ENCODE measurements at places on chromosomes 4 and X.

DNA sequence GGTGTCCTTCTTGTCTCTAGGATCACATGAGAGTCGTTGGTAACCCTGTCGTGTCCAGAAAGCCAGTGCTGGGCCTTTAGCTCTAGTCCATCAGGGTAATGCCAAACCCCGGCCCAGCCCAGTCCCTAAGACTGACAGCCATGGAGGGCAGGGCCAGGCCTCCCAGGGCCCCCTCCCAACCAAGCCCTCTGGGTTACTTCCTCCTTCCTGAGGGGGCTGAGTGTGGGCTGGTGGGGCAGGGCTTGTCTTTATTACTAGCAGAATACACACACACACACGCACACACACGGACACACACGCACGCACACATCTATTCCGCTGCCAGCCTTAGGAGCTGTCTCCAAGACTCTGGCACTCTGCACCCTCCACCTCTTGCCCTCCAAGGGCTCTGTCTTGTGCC lies 35.6 kb upstream of the CDKN2AIP start:
- no peak for DNase-seq

- no peak for DNase-seq
These were observed 111.5 kb downstream of the LARP7 start for GRCh38 chr4:112748352-112748878.

DNA sequence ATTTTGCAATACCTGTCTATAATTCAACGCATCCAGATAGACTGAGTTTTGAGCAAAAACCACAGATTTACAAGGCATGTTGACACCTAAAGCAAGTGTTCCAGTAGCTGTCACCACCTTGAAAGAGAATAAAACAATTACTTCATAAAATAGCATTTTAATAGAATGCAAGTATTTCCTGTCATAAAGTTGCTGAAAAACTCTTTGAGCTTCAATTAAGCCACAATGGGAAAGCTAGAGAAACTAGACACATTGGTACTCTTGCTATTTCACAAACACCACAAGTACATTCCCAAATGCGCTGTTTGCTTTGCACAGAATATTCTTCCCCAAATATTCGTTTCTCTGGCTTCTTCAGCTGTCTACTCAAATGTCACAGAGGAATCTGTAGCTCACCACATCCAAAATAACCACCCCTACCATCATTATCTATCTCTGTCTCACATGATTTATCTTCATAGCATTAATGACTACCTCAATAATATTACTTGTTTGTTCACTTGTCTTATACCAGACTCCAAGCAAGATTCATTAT lies 70.3 kb downstream of the DDX60 start:
- no peak for DNase-seq

DNA sequence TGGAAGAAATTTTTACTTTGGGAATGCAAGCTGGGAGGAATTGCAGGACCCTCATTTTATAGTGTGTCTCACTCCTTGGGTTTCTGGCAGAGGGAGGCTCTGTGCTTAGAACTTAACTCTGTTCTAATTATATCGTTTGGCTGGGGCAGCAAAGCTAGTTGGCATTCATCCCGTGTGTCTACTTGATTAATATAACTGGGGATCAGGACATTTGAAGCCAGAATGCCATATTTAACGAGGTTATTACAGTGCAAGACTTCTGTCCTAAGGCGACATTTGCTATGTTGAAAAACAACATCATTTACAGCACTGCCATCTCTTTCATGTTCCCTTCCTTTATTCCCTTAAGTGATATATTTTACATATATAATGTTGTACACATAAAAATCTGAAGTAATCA lies 179.1 kb upstream of the TBC1D9 start:
- peak; percentile 45 for DNase-seq

DNA sequence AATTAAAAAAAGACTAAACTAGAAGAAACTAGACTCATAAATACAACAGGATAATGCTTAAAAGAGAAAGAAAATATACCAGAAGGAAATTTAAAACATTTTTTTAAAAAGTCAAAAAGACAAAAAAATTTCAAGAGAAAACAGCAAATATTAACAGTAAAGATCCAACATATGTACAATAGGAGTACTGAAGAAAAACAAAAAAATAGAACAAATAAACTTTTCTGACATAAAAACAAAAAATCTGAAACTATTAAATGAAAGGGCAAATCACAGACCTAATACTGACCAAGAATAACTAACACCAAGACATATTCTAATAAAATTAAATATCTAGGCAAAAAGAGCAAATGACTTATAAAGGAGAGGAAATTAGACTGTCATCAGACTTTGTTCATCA lies 11.5 kb downstream of the DNAJB14 start:
- DNase-seq: no peak

DNA sequence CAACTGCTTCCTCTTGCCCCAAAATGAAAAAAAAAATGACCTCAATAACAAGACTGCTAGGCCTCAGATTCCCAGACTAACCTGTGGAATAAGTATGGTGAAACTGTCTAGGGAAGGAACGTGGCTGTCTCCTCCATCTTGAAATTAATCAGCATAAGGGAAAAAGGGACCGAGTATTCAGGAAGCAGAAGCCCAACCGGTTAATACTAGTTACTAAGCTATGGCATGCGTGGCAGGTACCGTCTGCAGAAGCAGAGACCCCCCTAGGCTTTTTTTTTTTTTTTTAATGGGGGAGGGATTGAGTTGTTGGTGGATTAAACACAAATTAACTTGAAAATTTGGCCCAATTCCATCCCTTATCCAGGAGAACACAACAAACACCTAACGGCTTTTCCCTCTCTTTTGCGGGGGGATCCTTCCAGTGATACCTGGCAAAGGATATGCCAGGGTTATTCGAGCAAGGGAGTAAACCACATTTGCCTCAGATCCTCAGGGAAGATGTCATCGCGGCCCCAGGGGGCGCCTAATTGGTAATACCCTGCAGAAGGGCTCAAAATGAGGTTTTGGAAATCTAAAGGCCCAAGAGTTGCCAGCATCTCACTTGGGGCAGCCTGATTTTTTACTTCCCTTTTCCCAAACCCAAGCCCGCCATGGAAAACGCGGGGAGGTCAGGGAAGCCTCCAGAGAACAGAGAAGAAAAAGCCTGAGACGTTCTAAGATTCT lies 893 bp downstream of the RLIM start:
- peak; percentile 29 for DNase-seq

DNA sequence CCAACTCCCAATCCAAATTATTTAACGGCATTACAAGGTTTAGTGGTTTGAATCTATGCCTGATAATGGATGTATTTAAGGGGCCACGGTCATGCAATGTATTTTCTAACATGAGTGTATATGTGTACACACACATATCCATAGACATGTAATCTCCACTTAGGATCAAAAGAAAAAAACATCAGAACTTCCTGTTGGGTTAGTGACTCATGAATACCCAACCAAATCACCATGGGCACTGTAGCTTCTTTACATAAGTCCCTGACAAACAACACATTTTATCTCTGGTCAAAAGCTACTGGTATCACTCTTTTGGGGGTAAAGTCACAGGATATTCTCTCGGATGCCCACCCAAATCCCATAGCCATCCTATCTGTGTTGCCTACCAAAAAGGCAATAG lies 36.5 kb upstream of the TFDP3 start:
- DNase-seq: no peak

DNA sequence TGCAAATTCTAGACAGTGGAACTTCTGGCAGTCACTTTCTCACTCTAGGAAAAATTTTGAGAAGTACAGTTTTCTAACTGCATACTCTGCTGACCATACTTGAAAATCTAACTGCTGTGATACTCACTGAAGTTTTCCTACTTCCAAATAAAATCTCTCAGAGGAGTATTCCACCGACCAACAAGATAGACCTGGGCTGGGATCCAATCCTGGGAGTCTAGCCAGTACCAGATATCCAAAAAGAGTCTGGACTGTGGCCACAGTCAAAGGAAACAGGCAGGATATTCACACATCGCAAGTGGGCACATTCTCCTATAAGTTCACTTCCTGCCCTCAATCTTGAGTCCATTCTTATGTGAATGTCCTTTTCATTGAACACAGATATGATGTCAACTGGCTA lies 1138.7 kb upstream of the PCDH7 start:
- peak; percentile 51 for DNase-seq

DNA sequence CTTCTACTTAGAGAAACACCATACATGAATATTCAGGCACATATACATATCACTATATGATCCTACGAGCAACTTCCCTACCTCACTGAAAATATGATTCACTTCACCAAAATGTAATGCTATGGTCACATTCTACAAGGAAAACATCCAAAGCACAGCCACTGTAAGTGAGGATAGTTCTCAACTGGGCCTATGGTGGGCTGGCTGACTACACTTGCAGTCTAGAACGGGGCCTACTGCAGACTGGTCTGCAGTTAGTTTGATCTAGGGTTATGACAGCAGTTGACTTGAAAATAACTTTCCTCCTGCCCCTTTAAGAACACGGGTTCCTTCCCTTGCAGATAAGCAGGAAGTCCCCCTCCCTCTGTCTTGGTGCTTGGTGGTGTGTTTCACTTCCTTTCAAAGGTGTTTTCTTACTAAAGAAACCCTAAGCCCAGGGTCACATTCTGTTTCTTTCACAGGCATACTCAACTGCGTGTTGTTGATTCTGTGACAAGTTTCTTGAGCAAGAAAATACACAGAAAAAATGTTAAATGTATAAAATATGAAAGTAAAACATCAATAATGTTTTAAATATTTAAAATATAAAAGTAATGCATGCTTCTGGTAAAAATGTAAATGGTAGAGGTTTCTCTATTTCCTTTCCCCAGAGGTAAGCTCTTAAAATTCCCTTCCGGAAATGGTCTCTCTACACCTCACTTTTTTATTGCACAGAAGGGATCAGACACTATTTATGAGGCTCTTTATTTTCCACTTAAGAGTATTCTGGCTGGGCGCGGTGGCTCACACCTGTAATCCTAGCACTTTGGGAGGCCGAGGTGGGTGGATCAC lies 18.0 kb upstream of the TMSB4X start:
- DNase-seq: no peak

DNA sequence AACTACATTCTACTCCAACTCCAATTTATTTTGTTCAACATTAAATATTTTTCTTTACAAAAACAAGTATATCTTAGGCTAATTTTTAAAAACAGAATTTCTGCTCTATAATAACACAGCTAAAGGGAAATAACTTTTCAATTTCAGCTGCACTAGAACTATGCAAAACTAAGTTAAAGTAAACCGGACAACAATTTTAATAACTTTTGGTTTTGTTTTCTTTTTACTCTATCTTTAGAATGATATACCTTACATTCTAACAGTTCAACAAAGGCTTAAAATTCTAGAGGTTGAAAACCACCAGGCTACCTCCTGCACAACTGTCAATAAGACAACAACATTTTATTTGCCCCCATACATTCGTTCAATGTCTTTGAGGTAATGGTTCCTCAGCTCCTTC lies 18.7 kb upstream of the KCNE5 start:
- DNase-seq: no peak

DNA sequence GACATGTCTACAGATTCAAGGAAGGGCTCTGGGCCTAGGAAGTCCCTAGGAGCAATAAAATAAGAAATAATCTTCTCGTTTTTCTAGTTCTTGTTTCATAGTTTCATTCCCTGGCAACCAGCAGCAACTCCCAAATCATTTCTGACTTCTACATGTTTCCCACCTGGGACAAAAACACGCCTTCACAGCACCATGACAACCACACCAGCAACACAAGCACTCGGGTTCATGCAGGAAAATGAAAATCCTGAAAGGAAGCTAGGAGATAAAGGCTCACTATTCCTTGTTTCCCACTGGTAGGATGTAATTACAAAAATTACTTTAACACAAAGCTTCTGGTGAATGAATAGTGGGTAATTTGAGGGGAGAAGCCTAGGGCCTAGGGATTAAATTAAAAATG lies 158.9 kb downstream of the ADAMTS3 start:
- peak; percentile 43 for DNase-seq

- DNase-seq: no peak
These were observed 8.2 kb downstream of the RASSF6 start for GRCh38 chr4:73612032-73612431.

DNA sequence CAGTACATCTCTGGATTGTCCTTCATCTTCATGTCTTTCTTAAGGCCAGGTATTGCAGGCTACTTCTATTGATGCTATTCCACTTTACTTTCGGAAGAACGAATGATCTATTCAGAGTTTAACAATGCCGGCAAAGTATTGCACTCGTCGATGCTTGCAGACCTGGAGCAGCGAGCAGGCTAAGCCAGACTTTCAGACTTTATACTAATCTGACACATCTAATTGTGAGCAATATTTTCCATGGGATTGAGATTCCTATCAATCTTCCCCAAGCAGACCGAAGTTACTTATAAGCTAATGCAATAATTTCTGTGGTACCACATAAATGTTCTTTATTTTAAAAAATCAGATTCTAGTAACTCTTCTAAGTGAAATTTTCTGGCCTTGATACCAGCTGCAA lies 1.6 kb downstream of the EMCN start:
- no peak for DNase-seq

GRCh38 chr4:66633477-66633876 lies 911.8 kb downstream of the CENPC start:
- DNase-seq: no peak

GRCh38 chr4:15109600-15109999 lies 107.3 kb downstream of the CPEB2 start:
- no peak for DNase-seq

DNA sequence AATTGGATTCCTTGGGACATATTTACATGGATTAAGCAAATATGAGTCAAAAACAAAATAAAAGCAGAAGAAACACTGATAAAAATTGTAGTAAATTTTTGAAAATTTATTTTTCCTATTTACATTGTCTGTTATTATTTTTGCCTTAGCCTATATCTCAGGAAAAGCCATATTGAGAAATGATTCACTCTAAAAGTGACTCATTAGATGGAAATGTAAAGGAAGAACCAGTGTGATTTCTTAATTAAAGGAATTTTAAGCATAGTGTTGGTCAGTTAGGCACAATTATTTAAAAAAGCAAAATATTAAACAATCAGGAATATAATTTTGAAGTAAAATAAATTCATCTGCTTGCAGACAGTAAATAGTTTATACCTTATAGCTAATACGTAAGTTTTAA lies 167.4 kb upstream of the NAP1L5 start:
- no peak for DNase-seq

- DNase-seq: no peak
These were observed 26.4 kb upstream of the FGFBP2 start for GRCh38 chr4:15989424-15989823.

DNA sequence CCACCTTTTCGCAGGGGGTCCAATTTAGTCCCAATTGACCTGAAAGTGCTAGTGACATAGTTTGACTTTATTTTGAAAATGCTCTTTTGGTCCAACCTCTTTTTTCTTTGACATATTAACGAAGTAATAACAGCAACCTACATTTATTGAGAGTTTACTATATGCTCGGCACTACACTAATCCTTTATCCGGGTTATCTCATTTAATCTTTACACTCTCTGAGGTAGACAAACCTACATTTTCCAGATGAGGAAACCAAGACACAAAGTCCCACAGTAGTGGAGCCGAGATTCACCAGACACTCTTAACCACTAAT lies 307 bp upstream of the ATRX start:
- DNase-seq: no peak

GRCh38 chr4:113881256-113881655 lies 98.2 kb downstream of the ARSJ start:
- no peak for DNase-seq

GRCh38 chrX:11535156-11535919 lies 130.4 kb downstream of the ARHGAP6 start:
- no peak for DNase-seq

- DNase-seq: no peak
These were observed 58.9 kb downstream of the NAF1 start for GRCh38 chr4:163107754-163108153.

GRCh38 chr4:56311299-56311975 lies 75.9 kb downstream of the AASDH start:
- DNase-seq: no peak

Measured in femur (tissue), 1 donor.